Stimulated activated CD8-positive, alpha-beta memory T cell treated with anti-CD3 and anti-CD28 coated beads, Interleukin-7, amount 100 ng/mL, for 1 hour (primary cell): ENCODE measurements at places on chromosomes 1 and 21.
A peak's percentile ranks its signal among the peaks of the same experiment; 100 is the strongest.

GRCh38 chr21:28480470-28480869 is 512.2 kb downstream of the LTN1 start:
- no peak for DNase-seq

DNA sequence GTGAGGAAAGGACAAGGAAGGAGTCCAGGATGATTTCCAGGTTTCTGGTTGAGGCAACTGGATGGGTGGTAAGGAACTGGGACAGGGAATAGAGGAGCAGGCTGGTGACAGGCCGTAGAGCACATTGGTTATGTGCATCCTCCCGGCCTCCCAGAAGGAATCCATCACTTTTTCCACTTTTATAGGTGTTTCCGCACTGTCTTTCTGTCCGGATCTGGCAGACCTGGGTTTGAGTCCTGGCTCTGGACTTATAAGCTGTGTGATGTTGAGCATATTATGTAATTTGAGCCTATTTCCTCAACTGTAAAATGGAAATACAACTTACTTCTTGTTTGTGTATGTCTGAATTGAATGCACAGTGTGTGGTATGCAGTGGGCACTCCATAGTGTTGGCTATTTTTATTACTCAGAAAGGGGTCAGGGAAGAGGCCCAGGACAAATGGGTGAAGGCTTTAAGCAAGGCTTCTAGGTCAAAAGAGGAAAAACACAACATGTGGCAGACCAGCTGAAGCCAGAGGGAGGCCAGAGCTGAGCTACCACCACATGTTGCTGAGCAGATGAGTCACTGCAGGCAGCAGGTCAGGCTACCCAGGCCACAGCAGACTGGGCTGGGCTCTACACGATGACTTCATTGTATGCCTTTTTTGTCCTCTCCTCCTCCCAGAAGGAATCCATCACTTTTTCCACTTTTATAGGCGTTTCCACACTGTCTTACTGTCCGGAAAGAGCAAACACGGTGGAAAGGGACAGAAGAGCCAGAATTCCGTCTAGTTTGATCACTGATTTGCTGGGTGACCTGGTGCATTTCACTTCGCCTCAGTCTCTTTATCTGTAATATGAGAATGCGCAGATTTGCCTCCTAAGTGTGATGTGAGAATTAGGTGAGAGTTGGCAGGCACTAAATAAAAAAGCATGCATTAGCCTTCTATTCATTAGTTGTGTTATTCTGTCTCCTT is 791 bp upstream of the MAST2 start:
- DNase-seq = no peak

GRCh38 chr1:8370046-8370881 is 52.4 kb downstream of the SLC45A1 start:
- DNase-seq = no peak

DNA sequence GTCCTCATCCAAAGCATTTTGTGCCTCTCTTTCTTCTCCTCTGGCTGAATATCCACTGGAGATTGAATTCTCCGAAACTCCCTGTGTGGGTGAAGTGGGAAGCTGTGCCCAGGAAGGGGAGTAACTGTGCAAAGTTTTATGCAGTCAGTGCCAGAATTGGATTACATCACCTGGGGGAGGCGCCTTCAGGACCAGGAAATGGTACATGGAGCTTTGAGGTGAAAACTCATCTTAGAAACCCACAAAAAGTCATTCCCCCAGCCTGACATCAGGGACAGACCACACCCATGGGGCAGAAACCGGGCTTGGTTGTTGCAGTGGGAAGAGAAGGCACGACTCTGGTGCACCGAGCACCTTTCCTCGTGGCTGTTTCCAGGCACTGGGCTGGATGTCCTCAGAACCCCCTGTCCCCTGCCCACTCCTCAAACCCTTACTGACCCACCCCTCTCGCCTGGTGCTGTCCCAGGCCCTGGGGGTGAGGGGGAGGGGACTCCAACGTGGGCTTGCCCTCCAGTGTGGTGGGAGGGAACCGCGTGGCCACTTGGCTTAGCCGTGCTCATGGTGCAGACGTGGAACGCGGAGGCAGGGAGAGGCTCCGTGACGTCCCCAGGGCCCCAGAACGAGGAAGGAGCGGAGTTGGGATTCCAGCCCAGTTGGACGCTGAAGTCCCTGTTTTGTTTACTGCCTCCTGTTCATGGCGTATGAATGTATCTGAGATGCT is 15.7 kb downstream of the TFF3 start:
- DNase-seq = no peak

DNA sequence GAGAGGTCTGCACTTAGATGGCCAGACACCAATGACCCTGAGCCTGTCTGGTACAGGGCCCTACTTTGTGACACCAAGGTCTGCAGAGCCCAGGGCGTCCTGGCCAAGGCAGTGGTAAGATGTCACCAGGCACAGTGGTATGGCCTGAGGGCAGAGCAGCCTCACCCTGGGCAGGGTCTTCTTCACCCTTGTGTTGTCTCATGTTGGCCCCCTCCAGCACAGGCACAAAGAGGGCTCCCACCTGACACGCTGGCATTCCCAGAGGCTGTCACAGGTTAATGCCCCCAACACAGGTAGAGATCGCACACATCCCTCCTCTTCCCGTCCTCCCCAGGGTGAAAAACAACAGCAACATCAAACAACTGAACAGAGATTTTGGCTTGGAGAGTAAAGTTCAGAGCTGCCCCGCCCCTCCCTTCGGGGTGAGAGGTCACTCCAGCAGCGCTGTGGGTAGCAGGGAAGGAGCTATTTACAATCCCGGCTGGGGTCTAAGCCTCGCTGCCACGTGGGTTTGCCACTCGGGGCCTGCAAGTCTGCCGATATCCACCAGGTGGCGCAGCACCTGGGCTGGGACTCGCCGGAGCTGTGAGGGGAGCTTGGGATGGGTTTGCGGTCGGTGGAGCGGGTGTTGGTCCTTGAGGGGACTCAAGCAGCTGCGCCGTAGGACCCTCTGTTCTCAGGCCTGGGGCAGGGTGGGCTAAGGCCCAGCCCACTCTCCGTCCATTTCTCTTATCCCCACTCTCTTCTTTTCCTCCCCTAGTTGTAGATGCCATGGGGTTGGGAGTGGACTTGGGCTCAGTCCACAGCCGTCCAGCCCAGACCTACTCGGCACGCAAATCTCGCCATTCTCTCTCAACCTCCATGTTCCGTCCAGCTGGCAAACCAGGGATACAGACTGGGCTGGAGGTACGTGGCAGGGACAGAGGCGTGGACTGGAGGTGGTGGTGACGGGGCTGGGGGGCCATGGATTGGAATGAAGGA is 12.7 kb downstream of the EFNA3 start:
- peak; percentile 61 for DNase-seq

DNA sequence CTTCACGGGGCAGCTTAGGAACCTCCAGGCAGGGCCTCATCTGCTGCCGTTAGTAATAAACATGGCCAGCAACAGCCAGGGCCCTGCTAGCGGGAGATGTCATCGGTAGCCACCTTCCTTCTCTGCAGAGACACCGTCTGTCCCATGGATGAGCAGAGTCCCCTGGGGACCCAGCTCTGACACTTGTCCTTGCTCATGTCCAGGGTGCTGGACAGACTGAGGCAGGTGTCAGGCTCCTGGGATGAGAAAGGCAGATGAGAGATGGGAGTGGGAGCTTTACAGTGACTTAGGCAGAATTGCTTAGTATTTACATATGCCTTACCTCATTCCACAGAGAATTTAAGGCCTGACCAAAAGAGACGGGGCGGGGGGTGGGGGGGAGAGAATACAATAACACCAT is 25.0 kb downstream of the CAPN2 start:
- DNase-seq = no peak

DNA sequence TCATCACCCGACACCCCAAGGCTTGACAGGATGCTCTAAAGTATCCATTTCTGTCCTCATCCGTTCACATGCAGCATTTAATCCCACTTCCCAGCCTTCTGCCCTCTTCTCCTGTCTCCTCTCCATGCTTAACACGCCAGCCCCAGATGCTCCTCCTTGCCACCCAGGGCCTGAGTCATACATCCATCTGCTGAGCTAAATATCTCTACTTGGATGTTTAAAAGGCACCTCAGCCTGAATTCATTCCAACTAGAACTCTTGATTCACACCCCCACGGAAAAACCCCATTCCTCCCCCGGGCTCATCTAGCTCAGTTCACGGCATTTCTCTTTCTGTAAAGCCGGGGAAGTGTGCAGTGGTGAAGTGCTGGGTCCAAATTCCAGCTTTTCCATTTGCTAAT is 27.7 kb downstream of the TEX35 start:
- no peak for DNase-seq

- no peak for DNase-seq
Observed at GRCh38 chr1:53557369-53557768, 98.2 kb downstream of the DMRTB1 start.

DNA sequence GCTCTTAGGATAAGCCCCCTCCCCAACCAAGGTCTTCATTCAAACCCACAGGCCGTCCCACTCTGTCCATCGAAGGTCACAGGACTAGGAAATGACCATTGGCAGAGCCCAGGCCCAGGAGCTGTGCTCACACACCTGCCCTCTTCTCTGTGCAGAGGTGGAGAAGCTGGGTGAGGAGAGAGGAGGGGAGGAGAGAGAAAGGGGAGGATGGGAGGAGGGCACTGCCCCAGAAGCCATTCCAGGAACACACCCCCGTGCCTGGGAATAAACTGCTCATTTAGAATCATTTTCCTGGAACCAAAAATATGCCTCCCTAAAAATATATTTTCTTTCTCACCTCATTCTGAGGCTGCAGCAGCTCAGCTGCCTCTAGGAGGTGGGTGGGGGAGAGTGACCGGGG is 6.4 kb upstream of the SDC3 start:
- DNase-seq = no peak

GRCh38 chr1:231971397-231972110 is 345.0 kb downstream of the DISC1 start:
- no peak for DNase-seq

- DNase-seq = no peak
Observed at GRCh38 chr1:56957931-56958330, 7.9 kb downstream of the C8B start.

DNA sequence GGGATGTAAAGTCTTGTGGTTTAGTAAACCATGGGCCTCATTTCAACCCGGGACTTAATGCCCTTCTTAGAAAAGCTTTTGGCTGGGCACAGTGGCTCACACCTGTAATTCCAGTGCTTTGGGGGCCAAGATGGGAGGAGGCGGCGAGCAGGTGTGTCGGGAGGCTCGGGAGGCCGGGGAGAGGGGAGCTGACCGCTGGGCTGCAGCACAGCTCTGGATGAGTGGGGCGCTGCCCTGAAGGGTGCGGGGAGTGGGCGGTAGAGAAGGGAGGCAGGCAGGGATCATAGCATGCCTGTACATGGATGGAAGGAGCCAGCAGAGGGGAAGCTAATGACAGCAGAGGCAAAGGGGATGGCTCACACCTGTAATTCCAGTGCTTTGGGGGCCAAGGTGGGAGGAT is 31.0 kb downstream of the LHX4 start:
- DNase-seq = no peak

DNA sequence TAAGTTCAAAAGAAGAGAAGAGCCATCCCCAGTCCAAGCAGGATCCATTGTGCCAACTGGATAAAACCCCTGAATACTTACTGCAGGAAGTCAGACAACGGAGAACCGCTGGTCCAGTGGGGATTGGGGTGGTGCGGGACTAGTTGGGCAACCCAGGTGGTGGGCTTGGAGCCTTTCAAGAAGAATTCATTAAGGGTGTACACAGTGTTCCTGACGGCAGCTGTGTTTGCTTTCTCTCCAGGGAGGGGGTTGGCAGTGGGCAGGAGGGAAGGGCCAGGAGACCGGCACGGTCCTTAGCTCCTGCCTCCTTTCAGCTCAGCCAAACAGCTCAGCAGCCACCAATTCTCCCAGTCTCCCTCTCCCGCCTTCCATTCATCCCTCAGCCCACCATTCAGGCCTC is 7.1 kb upstream of the CDK18 start:
- DNase-seq = no peak

DNA sequence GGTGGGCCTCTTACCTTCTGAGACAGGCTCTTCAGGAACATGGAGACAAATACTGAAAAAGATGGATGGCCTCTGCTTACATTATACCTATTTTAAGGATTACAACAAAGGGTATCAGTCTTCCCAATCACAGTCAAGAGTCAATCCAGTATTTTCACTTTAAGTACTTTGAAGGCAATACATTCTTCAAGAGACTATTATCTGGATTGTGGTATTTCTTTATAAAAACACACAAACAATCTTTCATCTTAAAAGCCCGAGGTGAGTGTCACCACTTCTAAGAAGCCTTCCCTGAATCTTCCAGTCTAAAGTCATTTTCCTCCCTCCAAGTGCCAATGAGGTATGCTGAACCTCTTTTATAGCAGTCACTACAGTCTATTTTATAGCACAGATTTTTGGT is 45.3 kb downstream of the WASF2 start:
- DNase-seq = no peak

DNA sequence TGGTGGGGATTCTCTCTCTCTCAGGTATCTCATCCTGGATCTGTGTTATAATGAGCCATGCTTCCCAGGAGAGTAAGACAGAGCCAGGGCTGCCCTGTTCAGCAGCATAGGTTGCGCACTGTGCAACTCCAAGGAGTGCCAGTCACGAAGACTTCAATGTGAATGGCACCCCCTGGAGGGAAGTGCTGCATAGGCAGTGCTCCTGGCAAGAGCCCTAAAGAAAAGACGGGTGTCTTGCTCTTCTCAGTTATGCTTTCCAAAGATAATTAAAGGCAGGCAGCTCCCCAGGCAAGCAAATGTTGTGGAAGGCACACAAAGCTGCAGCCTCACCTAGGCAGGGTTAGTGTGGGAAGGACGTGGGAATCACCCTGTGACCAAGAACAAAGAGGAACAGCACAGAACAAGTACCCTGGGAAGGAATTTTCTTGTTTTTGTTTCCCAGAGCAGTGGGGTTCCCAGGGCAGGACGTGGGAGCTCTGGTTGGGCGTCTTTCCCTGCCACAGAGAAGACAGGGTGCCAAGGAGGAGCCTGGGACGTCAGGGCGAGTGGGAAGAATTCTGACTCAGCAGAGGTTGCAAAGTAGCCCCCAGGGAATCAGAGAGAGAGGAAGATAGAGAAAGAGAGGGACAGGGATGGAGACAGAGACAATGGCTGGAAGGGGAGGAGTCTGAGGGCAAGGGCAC is 120.9 kb downstream of the KCNN3 start:
- no peak for DNase-seq

- no peak for DNase-seq
Observed at GRCh38 chr21:15436031-15436430, 293.8 kb upstream of the USP25 start.

DNA sequence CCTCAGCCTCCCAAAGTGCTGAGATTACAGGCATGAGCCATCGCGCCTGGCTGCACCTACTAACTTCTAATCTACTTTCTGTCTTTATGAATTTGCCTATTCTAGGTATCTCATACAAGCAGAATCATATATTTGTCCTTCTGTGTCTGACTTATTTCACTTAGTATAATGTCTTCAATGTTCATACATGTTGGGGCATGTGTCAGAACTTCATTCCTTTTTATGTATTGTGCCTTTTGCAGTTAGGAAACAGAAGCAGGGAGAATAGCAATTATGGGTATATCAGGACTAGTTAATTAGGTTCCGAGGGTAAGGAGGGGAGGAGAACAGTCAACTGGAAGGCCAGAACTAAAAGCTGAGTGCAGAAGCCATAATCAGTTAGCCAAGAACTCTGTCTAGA is 18.0 kb upstream of the NIBAN1 start:
- DNase-seq = no peak

GRCh38 chr1:43979528-43980254 is 681 bp downstream of the B4GALT2 start:
- no peak for DNase-seq

- no peak for DNase-seq
Observed at GRCh38 chr1:77925518-77925917, 37.1 kb downstream of the NEXN start.
